ENCODE measurements at places on chromosomes 2 and 18. TPM values are rescaled to one million over a fixed set of nuclear protein-coding genes. Genes with fewer than 3 reads are reported as not detected.

Gene CDH2
- total RNA-seq: 6.6 TPM

Gene CNNM4
- 3.9 TPM for total RNA-seq

Gene DAW1
- not detected for total RNA-seq

Gene GPR39
- total RNA-seq: 0.71 TPM

Gene AQP12A
- not detected for total RNA-seq

Gene SLC25A52
- total RNA-seq: not detected

Gene LONRF2
- total RNA-seq: 17.1 TPM

Gene CAMKMT
- total RNA-seq: 11.6 TPM

Gene RHBDD1
- total RNA-seq: 28.0 TPM

Gene ACOXL
- total RNA-seq: not detected

Gene SLC66A2
- total RNA-seq: 31.6 TPM

Gene GKN1
- total RNA-seq: not detected

Gene CNDP1
- total RNA-seq: not detected

Gene TMEFF2
- total RNA-seq: 1.4 TPM

Gene CNPPD1
- total RNA-seq: 24.1 TPM

Gene PROM2
- total RNA-seq: 6.1 TPM

Gene NT5DC4
- not detected for total RNA-seq

Gene NPPC
- not detected for total RNA-seq

Measured in sigmoid colon (tissue), 7 donors.